NCI-H1417 (cell line): ENCODE measurements at places on chromosomes 7 and 10.

- DNase-seq = no peak
These were observed 82.9 kb downstream of the KLF6 start for GRCh38 chr10:3702056-3702546.

GRCh38 chr10:75395932-75396630, 5.5 kb downstream of the ZNF503 start:
- DNase-seq = no peak

DNA sequence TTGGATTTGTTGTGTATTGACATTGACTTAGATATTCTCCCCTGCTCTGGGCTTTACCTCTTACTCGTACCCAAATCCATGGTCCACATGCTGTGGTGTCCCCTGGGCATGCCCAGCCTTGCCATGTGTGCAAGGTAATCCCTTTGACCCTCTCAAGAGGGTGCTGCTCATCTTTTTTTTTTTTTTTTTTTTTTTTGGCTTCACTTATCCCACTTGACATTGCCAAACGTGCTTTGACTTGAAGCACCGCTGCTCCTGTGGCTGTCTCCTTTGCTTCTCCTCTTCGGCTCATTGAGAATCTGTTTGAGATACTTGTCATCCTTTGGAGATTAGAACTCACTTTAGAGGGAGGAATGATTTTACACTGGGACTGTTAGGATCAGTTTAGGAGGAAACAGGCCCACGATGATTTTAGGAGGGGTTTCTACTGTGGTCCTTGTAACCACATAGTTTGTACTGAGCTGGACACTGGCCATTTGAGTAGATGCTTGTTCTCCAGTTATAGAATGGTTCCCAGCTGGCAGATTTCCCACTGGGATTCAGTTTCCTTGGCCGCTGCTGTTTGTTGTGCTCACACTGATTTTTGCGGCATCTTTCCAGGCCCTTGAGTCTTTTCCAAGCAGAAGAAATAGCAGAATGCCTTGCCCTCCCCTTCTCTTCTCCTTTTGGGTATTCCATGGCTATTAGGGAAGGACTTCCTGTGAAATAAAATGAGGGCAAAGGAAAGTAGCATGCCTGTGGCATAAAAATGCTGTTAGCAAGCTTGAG, 184.8 kb downstream of the AUTS2 start:
- DNase-seq = peak; percentile 56

DNA sequence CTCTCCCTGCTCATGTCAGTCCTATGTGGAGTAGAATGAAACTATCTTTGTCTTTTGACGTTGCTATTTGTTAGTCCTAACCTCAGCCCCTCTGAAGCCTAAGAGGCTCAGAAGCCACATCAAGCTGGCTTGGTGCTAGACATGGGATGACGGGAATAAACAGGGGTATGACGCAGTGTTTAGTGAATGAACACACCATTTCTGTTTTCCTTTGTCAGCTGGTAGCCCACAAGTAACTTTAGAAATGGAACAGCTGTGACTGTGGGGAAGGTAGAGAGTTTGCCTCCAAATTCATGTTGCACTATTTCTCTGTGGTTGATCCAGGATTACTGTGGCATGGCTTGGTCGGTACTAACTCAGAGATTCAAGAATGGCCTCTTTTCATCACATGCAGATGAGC, 31.3 kb downstream of the COX15 start:
- DNase-seq = no peak

- no peak for DNase-seq
These were observed 21.4 kb upstream of the ATOH7 start for GRCh38 chr10:68253346-68253745.

GRCh38 chr10:72218325-72218724, 2.2 kb upstream of the ASCC1 start:
- no peak for DNase-seq

DNA sequence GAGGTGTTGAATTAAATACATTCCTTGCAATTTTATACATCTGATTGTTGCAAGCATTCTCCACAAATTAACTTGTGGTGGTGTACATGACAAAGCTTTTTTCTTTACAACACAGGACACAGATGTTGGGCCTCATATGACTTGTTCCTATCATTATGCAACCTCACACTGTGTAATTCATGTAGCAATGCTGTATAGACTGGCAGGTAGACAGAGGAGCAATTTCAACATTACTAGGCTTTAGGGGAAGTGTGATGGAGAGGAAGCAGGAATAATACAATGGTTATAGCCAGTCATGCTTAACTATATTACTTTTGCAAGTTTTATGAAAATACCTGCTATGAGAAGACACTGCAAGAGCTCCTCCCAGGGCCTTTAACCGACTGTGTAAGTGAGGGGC, 832.1 kb downstream of the CNTNAP2 start:
- no peak for DNase-seq

GRCh38 chr7:43693687-43694398, 35.5 kb downstream of the COA1 start:
- no peak for DNase-seq

DNA sequence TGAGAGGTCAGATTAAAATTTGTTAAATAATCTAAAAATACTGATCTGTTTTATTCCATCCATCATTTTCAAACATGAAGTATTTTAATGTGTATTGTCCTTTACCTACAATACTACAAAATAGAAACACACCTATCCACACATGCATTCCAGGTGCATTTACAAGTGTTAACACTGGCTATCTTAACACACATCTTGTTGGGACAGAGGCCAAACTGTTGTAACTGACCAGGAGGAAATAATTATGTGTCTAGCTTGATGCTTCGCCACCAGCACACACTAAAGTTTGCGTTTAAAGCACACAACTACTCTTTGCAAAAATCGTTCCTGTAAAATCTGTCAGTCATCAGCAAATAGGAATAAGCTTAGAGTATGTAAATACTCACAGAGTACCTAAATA, 2.8 kb downstream of the PANK1 start:
- DNase-seq = no peak

DNA sequence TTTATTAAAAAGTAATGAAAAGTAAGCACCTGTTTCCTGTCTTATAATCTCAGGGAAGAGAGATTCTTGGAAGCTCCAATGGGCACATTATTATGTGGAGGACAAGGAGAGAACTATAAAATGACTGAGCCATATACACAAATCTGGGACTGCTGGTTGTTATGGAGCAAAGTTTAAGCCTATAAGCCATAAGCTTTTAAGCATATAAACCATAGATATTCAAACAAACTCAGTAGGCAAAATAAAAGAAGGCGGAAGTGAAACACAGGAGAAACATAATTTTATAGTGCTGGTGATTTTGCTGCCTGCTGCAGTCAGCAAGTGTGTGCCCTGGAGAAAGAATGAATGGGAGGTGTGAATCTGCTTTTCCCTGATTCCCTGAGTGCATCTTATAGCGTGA, 274.4 kb downstream of the KIF20B start:
- no peak for DNase-seq

DNA sequence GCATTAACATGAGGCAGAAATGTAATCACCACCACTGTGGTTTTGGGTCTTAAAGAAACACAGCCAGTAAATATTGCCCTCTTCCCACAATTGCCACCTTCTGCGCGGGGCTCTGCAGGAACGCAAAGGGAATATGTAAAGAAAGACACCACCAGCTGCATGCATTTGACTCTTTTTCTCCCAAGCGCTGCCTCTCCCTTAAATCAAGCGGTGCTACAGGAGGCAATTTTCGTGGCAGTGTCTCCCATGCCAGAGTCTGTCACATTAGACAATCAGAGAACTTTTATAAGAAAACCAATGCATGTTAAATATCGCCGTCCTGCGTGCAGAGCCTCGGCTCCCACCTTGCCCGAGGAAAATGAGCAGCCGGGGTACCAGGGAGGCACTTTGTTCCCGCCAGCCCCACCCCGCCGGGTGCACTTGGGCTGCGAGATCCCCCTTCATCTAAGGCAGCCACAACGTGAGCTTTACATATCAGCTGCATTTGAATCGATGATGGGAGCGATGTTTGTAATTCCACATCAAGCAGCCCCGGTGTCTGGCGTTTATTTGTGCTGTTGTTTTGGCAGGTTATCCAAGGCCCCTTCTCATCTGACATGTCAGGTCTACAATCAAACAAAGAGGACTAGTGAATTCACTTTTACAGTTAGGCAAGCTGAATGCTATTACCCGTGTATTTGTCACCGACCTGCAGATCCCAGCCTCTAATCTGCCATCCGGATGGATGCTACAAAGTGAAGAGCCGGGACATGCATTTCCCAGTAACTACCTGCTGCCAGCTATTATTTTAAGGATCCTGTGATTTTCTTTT, 72.3 kb upstream of the MGMT start:
- no peak for DNase-seq

DNA sequence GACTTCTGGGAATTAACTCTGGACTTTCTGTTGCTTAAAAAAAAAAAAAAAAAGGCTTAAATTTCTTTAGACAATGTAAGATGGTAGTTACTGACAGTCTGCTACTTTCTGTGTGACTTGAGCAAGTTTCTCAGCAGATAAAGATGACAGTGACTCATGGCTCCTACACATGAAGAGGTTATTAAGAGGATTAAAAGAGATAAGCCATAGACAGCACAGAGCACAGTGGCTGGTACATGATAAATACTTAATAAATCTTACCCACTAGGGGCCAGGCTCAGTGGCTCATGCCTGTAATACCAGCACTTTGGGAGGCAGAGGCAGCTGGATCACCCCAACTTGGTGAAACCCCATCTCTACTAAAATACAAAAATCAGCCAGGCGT, 174.8 kb downstream of the JAZF1 start:
- no peak for DNase-seq

DNA sequence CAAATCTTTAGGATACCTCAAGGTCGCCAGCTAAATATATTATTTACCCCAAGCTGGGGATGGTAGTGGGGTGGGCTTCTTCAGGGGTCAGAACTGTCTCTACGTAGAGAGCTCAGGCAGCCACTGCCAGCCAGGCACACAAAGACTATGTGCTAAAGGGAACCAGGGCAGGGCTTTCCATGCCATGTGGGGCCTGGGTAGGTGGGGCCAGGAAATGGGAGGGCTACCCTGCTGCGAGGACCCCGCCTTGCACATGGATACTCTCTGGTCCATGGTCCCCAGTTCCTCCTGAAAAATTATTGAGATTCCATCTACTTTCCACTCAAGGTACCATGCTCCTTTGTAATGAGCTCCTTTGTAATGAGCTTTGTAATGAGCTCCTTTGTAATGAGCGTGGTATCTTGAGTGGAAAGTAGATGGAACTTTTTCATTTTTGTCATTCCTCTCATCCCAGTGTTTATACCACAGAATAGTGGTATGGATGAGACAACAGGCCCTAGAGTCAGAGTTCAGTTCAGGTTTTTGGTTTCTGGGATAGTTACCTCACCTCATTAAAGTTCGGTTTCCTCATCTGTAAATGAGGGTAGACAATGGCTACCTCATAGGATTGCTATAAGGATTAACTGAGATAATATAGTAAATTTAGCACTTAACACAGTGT, 5.8 kb downstream of the SYNPO2L start:
- DNase-seq = no peak

GRCh38 chr7:94182066-94182465, 177.9 kb upstream of the BET1 start:
- DNase-seq = no peak

GRCh38 chr10:84193846-84194423, 402 bp upstream of the CDHR1 start:
- DNase-seq = no peak

GRCh38 chr10:125866421-125867029, 14.6 kb downstream of the DHX32 start:
- DNase-seq = no peak

DNA sequence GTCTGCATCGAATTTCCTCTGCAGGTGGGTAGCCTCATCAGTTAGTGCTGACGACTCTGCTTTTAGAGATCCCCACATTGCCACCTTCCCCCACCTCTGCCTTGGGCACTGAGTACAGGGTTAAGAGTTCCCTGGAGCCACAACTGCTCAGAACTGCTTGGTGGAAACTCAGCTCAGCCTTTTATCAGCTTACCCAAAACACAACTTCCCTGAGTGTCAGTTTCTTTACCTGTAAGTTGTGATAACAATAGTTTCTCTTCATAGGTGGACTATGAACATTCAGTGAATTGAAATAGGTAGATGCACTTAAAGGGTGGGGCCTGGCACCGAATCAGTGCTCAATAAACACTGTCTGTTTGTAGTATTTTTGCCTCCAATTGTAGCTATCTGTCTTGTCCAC, 11.3 kb downstream of the ASB13 start:
- no peak for DNase-seq

DNA sequence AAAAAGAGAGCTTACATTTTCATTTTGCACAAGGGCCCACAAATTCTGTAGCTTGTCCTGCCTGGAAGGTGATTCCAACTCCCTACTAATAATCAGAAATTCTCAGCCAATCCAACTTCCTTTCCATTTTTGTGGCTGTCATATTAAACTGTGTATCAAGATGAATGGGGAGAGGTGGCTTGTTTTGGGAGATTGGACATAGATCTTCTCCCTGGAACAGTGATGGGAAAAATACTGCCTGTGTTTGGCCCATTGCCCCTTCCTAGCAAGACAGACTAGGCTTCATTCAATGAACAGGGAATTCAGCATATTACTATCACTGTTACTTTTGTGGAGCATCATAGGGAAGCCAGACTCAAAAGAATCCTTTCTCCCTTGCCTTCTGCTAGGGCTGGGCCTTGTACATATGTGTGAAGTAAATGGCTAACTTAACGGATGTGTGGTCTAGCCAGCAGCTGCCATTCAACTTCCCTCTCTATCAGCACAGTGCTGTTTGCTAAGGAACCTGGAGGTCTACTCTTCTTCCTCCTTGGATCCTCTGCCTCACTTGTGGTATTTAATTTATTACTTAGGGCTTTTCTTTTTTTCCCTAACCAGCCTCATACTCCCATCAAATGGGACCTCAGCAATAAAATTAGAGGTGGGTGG, 326.0 kb downstream of the BICC1 start:
- no peak for DNase-seq

GRCh38 chr10:58588673-58589265, 76.1 kb downstream of the BICC1 start:
- no peak for DNase-seq

DNA sequence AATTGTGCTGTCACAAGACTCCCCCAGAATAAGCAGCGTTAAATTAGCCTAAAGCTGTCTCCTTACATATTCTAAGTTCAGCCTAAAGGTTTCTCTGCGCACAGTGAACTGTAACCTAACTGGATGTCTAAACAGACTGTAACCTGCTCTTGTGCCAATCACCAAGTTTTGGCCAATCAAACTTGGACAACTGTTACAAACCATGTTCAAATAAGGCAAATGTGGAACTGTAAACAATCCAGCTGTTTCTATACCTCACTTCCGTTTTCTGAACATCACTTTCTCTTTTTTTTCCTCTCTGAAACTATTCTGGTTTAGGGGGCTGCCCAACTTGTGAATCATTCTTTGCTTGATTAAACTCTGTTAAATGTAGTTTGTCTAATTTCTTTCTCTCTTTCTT, 252.2 kb upstream of the HABP2 start:
- no peak for DNase-seq

- DNase-seq = no peak
These were observed 1.4 kb upstream of the CTBP2 start for GRCh38 chr10:125161707-125162119.

GRCh38 chr7:72243329-72243728, 168.8 kb downstream of the CALN1 start:
- no peak for DNase-seq
